ENCODE measurements at places on chromosomes 12 and 14.

- no peak for DNase-seq
Measured at GRCh38 chr12:65741656-65742017, 82.6 kb upstream of the HMGA2 start.

DNA sequence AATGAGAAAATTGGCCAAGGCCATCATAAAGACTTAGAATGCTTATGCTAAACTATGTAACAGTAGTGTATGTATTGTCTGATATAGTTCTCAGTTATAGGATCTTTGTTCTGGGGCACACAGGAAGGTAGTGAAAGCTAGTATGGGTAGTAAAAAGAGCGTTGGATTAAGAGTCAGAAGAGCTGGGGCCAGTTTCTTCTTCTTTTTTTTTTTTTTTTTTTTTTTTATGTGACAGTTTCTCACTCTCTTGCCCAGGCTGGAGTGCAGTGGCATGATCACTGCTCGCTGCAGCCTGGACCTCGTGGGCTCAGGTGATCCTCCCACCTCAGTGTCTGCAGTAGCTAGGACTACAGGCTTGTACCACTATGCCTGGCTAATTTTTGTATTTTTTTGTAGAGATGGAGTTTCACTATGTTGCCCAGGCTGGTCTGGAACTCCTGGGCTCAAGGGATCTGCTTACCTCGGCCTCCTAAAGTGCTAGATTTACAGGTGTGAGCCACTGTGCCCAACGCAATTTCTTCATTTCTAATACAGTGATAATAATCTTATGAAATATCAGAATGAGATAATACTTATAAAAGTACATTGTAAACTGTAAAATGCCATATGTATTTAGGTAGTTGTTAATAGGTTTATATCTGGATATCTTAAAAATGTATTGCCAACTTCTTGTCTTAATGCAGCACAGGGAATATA is 7.4 kb downstream of the MDM2 start:
- no peak for DNase-seq

DNA sequence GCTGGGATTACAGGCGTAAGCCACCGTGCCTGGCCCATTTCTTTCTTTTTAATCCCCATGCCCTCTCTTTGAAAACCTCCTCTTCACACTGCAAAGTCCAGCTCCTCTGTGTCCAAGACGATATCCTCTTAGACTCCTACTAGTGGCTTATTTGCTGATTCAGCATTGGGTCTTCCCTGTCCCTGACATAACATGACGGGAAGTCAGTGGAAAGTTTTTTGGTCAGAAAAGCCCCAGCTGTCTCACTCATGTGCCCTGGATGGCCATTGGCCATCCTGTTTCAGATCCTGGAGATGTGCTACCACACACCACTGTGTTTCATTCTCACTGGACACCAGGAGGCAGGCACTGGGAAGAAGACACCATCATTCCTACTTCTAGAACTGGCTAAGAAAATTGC is 102.6 kb upstream of the MED13L start:
- DNase-seq: no peak

DNA sequence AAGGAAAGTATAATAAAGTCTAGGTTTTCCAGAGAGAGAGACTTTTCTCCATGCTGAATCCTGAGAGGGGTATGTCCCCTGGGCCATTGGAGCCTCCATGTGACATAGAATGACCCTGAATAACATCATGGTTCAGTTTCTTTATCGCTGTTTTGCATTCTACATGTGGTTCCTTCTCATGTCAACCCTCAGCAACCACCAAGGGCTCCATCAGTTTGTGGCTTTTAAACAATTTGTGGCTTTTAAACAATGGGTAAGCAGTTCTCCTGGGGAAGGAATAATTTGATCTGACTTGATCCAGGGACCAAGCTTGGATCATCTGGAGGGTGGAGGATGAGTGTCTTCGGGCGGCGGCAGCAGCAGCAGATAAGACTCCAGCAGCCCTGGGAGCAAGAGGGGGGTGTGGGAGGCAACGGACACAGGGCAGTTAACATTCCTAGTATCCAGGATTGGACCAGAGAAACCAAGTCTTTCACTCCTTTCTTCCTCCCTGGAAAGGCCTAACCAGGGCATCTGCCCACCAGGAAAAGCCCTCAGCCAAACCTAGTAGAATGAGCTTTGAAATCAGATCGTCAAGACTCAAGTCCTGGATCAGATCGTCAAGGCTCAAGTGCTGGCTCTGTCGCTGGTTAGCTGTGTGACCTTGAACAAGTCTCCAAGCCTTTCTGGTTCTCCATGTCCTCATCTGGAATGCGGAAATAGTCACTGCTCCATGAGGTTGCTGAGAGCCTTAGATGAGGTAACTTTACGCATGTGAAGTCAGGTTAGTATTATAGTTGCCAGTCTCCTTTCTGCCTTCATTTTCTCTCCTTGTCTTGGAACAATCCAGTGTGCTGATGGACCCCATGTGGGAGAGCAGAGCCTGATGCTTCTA is 27.8 kb upstream of the FAM222A start:
- no peak for DNase-seq

DNA sequence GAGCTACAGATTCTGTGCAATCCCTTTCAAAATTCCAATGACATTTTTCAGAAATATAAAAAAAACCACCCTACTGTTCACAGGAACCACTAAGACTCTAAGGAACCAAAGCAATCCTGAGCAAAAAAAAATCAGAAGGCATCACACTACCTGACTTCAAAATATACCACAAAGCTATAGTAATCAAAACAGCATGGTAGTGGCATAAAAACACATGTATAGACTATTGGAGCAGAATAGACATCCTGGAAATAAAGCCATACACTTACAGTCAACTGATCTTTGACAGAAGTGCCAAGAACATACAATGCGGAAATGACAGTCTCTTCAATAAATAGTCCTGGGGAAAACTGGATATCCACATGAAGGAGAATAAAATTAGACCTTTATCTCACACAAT is 56.5 kb downstream of the EGLN3 start:
- no peak for DNase-seq
